Type B pancreatic cell (in vitro differentiated cells): ENCODE measurements at places on chromosomes 5 and 9.
A peak's percentile ranks its signal among the peaks of the same experiment; 100 is the strongest.

DNA sequence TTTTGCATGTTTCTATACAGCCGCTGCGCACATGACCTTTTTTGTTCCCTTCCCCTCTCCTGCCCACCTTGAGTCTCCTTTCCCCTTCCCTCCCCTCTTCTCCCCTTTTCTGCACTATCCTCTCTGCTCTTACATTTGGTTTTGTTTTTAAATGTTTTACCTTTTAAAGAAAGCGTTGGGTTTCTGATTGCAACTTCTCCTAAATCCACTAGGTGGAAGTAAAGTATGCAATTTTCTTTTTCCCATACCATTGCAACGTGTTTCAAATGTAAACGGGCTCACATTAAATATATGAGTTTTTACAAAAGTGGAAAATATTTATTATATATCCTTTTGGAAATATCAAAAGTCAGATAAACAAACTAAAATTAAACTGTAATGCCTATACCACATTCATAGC, 500.9 kb downstream of the DIRAS2 start:
- no peak for DNase-seq

- DNase-seq, result no peak
Observed at GRCh38 chr5:61578858-61579503, 246.9 kb downstream of the ZSWIM6 start.

DNA sequence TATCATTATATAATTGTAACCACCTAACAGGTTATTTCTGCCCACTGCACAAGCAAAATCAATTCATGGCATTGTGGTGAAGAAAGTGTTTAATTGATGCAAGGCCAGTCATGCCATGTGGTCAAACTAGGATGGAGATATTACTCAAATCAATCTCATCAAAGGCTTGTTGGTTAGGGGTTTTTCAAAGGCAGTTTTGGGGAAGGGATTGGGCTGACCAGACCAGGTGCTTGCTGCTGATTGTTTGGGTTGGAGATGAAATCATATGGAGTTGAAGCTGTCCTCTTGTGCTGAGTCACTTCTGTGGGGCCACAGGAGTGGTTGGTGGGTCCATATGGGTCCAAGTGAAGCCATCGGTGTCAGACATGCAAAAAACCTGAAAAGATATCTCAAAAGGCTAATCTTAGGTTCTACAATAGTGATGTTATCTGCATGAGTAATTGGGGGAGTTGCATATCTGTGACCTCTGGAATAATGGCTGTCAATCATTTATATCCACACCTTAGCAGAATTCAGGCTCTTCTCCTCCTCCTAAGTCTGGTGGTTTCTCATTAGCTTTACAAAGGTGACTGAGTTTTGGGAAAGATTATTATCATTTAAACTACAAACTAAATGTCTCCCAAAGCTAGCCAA, 44.9 kb downstream of the HMGCS1 start:
- DNase-seq, result no peak

GRCh38 chr9:109574061-109574882, 76.2 kb upstream of the PTPN3 start:
- DNase-seq, result no peak

- no peak for DNase-seq
Observed at GRCh38 chr5:33311893-33312292, 128.9 kb upstream of the TARS1 start.

DNA sequence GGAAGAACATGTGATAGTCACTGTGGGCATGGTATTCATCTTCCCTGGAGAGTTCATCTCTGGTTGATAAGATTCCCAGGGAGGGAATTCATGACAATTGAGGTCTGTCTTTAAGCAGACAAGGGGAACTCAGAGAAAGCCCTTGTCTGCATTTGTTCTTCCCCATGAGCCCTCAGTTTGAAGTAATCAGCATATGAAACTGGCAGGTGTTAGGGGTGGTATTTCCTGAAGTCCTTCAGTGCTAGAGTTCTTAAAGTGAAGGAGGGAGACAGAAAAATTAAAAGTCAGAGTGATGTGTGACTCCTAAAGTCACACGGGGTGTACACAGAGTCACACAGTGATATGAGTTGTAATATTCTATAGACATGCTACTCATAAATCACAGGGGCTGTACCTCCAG, 60.6 kb upstream of the SYK start:
- no peak for DNase-seq

DNA sequence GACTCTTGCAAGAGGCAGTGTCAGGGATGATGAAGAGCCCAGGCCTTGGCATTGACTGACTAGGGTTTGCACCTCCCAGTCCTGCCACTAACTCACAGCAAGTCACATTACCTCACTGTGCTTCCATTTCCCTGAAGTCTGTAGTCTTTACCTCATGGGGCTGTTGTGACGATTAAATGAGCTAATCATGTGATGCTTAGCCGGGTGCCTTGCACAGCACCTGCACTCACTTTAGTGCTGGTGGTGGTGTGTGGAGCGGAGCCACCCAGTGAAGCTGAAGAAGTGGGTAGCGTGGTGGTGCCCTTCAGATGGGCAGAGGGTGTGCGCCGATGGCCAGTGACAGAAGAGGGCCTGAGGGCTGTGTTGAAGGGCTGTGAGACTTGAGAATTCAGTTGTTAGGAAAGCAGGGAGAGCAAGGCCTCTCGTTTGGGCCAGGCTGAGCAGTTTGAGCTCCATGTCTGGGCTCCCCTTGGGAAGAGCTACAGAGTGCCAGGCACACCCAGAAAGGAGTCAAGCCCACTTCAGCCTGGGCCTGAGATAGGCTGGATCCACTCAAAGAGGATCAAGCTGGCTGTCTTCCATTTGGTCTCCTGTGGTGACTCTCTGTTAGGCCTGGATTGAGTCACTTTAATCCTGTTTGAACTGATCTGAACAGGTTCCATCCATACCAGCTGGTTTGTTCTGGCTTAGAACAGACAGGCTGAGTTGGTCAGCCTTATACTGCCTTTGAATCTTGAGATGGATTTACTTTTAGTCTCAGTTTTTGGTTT, 42.5 kb downstream of the RALGPS1 start:
- DNase-seq, result no peak

DNA sequence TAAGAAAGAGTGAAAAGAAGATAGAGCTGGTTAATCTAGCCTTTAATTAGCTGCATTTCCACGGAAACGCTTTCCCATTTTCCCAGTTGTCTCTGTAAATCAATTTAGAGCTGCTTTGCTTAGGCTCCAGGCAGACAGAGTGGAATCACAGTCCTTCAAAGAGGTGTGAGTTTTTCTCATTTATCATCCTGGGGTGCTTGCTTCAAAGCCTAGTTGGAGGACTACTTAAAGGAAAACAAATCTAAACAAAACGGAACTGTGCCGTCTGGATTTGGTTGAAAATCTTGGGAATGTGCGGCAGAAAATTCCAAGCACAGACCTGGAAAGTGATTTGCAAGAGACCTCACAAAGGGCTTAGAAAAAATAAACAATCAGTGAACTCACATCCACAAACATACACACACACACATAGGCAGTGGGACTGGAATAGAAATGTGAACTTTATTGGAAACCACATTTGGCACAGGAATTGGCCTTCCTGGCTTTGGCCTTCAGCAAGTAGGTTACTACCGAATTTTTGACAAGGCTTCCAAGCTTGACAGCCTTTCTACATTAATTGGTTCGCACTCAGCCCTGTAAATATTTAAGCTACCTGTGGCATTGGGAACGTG, 235.2 kb upstream of the SLC24A2 start:
- DNase-seq, result no peak

DNA sequence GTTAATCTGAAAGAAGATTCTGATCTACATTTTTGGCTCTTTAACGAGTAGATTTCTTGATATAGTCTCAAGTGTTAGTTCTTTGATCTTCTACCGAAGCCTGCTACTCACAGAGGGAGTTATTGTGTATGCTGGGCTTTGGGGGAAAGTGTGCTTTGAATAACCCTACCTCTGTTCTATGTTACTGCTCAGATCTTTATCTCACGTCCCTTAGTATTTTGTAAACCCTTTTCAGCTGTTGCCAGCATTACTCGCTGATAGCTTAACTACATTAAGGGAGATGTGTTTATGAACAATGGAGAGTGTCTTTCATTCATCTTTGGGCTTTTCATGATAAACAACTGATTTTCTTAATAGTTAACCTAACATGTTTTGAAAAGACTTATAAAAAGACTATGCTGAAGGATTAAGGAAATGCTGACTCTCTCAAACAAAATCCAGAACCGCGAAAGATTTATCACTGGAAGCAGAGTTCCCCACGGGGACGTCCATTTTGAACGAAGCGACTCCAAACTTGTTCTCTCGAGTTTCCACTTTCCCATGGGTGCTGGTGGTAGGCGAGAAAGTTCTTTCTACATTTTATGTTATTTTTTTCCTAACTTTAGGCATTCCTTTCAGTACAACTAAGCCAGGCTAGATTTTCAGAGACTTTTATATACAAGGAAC, 27.9 kb upstream of the ALDH1A1 start:
- no peak for DNase-seq

- DNase-seq, result no peak
Observed at GRCh38 chr9:18979367-18979766, 53.6 kb downstream of the SAXO1 start.

GRCh38 chr5:71974165-71974564, 133.1 kb upstream of the MAP1B start:
- no peak for DNase-seq

- no peak for DNase-seq
Observed at GRCh38 chr5:81912933-81913332, 58.9 kb upstream of the ATG10 start.

GRCh38 chr5:68740226-68740910, 353.4 kb upstream of the SLC30A5 start:
- DNase-seq, result no peak

GRCh38 chr5:95686651-95687050, 3.9 kb upstream of the SPATA9 start:
- no peak for DNase-seq

GRCh38 chr9:88076286-88077070, 61.8 kb downstream of the SPATA31C2 start:
- DNase-seq, result peak; percentile 84

DNA sequence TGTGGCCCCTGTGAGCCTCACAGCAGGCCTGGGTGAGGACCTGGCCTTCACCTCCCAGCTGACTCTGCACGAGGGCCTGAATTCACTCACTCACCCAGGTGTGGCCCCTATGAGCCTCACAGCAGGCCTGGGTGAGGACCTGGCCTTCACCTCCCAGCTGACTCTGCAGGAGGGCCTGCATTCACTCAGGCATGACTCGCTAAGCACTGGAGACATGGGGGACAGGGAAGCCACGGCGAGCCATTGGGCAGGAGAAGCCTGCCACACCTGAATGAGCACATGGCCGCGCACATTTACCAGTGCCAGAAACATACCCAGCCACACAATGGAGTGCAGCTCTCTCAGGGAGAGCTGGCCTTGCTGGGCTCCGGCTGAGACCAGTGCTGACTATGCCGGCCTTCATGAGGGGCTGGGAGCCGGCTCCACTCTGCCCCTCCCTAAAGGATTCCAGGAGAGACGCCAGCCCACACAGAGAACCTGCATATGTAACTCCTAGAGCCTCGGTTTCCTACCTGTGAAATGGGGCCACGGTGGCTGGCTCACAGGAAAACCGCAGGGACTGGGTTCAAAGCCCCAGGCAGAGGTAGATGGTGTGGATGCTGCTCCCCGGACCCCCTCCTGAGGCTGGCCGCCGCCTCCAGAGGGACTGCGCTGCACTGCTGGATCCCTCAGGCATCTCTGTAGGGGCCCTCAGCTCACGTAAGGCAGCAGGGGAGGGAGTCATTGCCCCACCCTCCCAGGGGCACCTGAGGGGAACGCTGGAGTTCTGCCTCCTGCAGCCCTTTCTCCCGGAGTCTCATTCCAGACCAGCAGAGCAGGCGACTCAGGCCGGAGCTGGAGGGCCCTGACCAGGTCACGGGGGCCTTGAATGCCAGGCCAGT, 7.2 kb downstream of the ADAMTS2 start:
- DNase-seq, result no peak

DNA sequence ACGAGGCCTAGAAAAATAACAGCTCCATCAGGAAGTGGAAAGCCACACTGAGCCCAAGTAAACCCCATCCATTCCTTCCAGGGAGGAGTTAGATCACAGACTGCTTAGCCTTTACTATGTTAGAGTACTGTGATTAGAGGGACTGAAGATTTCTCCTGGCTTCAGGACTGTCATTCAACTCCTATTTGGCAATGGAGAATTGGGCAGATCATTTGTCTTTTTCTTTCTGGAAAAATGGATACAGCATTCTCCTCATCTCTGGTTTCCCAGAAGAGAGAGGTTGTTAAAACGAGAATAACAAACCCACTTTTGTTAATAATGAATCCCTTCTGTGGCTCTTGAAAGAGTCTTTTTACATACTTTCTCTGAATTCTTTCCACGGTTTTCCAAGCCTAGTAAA, 150.4 kb downstream of the GABRB2 start:
- no peak for DNase-seq

GRCh38 chr5:10700516-10700915, 60.5 kb downstream of the DAP start:
- DNase-seq, result no peak

DNA sequence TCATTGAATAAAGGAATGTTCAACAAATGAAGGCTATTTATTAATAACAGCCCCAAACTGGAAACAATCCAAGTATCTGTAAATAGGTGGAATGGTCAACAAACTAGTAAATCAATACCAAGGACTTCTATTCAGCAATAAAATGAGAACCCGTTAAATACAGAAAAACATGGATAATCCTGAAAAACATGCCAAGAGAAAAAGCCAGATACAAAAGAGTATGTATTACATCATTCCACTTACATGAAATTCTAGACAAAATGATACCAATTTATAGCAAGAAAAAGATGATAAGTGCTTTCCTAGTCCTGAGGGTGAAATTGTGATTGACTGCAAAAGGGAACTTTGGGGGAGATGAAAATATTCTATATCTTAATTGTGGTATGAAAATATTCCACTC, 3.1 kb downstream of the PJA2 start:
- no peak for DNase-seq

DNA sequence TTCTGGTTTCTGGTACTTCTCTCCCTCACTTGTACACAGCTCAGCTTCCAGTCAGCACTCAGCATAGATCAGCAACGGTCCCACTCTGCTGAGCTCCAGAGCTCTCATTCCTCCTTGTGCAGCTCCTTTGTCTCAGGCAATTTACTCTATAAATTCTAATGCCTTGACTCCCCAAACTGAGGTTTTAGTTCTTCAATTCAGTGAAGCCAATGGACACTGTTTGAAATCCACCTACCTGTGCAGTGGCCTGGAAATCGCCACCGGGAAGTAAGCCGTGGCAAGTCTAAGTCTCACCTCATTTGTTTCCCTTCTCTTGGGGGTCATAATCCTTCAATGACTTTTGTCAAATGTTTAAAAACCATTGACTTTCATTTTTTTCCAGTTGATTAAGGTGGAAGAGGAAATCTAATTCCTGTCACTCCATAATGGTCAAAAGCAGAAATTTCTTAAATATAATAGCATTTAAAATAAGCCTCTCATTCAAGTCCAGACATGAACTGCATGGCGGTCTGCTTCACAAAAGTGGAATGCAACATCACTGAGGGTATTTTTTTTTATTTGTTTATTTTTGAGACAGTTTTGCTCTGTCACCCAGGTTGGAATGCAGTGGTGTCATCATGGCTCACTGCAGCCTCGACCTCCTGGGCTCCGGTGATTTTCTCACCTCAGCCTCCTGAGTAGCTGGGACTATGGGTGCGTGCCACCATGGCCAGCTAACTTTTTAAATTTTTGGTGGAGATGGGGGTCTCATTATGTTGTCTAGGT, 79.6 kb downstream of the C7 start:
- DNase-seq, result no peak
